ENCODE measurements at places on chromosomes 13 and 19.

DNA sequence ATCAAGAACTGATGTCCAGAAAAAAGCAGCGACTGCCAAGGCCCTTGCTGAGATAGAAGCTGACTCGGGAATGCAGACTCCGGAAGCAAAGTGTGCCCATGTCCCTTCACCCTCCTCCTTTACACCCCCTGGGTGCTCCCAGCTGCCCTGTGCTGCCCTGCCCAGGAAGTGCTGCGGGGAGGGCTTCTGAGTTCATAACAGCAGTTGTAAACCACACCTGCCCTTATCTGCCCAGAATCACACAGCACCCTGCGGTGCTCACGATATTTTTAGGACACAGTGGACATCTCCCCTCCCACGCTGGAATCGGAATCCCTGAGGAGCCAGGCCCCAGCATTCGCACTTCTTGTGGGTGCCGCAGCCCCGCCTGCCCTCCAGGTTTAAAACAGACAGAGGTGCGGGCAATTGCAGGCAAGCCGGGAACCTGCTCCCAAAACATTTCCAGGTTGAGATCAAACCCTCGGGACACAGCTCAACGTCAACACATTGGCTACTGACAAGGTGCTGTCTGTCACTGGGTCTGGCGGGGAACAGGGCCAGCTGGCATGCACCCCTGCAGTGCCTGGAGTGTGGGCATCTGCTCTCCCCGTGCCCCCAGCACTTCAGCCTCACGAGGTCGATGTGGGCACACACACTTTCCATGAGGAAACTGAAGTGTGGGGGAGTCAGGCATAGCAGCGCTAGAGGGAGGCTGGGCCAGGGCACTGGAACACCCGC lies 36.8 kb downstream of the RAB20 start:
- DNase-seq: no peak

DNA sequence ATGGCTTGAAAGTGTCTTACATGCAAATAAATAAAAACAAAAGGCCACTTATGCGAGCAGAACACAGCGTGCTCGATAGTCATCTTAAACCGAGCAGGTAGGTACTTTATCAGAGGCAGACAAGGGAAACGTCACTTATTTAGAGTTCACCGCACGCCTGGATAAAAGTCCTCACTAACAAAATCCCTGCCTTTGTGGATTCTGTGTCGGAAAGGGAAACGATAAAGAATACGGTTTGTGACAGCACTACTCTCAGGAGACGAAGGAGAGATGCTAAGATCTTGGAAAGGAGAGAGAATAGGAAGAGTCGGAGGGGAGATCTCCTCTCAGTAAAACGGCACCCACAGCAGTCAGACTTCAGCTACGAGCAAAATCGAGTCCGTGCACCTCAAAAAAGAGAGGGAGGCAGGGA lies 581 bp downstream of the RCBTB1 start:
- DNase-seq: no peak

DNA sequence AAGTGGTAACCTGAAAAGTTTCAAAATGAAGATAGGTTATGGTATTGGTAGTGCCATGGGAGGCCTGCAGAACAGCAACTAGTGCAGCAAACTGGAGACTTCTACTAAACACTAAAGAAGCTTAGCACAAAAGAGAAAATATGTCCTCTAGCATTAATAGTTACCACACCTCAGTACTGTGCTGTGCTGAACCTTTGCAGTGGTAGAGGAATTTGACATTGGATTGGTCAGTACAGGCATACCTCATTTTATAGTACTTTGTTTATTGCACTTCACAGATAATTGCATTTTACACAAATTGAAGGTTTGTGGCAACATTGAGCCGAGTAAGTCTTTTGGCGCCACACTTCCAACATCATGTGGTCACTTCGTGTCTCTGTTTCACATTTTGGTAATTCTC lies 40.4 kb downstream of the ZMYM2 start:
- no peak for DNase-seq

- no peak for DNase-seq
Observed at GRCh38 chr19:56841193-56841543, 642 bp upstream of the PEG3 start.

GRCh38 chr13:77749344-77749880 lies 51.9 kb downstream of the SLAIN1 start:
- DNase-seq: no peak

DNA sequence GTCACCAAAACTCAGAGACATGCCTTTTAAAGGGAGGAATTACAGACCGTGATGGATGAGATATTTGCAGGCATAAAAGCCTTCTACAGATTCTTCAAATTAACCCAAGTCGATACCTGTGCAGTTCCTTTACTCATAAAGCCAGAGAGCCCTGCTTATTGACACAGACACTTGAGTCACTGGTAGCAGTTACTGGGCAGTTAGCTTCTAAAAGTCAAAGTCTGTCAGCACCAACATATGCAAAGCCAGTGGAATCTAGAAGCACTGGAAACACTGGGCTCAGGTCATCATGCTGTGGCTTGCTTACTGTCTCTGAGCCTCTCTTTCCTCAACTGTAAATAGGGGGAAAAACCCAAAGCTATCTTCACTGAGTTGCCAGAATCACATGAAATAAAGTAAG lies 25.7 kb upstream of the LRCH1 start:
- DNase-seq: no peak

DNA sequence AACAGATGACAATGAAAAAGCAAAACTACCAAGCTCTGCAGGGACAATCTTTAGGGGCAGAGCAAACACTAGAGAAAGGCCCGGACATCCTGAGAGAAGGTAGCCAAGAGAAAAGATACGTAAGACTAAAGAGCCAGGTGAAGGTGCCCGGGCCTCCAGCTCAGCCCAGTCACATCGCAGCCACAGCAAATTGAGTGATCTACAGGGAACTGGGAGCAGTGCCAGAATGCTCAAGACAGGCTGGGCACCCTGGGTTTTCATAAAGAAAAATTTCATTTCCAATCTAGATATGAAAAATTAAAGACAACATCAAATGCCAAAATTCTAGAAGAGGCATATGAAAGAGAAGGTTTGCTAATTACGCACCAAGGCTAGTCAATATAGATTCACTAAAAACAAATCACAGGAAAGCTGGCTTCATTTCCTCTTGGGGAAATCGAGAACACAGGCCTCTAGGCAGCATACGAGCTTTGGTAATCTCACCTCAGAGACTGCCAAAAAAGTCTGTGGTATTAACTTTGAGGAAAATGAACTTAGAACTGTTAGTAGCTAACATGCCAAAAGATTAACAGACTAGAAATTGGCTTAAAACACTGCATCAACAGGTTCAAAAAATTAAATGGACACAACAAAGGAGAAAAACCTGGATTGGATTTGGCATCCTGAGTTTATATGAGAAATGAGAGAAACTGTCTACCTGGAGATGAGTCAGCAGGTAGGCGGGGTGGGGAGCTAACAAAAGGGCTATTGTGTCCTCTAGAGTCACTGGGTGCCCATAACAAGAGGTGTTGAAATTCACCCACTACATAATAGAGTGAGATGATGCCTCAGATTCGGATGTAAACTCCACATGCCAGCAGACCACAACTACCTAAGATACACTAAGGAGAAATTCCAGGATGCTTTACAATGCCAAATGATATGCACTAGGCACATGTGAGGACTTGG lies 6.6 kb downstream of the ANKRD10 start:
- DNase-seq: no peak

DNA sequence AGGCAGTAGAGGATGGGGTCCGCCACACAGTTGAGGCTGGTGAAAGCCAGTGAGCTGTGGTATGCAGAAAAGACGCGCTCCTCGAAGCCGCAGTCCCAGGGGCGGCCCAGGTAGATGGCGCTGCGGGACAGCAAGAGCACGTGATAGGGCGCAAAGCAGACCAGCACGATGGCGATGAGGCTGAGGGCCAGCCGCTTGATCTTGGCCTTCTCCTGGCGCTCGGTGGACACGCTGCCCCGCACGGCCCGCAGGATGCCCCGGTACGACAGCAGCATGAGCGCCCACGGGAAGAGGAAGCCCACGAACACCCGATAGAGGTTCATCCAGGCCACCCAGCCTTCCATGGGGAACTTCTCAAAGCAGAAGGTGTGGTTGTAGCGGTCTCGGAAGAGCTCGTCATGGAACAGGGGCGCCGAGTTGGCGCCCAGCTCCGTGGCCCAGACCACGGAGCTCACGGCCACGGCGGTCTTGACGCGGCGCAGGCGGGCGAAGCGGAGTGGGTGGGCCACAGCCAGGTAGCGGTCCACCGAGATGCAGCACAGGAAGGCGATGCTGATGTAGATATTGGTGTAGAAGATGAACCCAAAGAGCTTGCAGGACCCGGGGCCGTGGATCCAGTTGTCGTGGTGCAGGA lies 6.5 kb upstream of the OPA3 start:
- no peak for DNase-seq

- DNase-seq: no peak
Observed at GRCh38 chr19:49440439-49441209, 703 bp downstream of the SLC17A7 start.

- no peak for DNase-seq
Observed at GRCh38 chr13:96141032-96141431, 51.1 kb downstream of the HS6ST3 start.

DNA sequence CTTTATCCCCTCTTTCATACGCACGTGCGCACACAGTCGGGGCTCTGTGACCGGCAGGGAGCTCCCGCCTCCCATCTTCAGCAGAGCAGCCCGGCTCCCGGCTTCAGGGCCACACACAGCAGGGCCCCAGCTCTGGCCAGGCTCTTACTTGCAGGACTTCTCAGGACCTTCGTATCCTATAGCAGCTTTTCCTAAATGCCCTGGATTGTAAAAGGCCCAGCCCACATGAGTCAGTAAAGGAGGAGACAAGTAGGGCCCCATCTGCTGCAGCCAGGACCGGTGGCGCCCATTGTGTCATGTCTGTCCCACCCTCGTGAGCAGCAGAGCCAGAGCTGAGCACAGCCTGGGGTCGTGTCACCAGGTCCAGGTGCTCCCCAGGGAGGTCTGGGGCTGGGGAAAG lies 107.6 kb upstream of the VSTM2B start:
- no peak for DNase-seq

- DNase-seq: no peak
Observed at GRCh38 chr13:113196970-113197737, 11.3 kb downstream of the PCID2 start.

- DNase-seq: no peak
Observed at GRCh38 chr13:37129866-37130265, 24.4 kb upstream of the CSNK1A1L start.

DNA sequence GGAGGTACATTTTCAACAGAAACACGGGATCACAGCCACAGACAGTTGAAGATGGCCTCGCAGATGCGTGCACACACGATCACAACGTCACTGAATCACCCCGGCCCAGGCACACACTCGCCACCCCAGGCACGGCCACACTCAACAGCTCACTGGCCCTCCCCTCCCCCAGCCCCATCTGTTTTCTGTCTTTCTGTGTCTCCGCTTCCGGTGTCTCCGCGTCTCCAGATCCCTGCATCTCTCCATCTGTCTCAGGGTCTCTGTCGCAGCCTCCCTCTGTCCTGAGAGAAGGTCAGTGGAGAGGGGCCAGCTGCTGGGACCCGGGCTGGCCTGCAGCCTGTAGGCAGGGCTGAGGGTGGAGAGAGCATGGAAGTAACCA lies 3.8 kb upstream of the ATP1A3 start:
- no peak for DNase-seq
